ENCODE measurements at places on chromosomes 2 and 18. TPM values are rescaled to one million over a fixed set of nuclear protein-coding genes. Genes with fewer than 3 reads are reported as not detected.

DNA sequence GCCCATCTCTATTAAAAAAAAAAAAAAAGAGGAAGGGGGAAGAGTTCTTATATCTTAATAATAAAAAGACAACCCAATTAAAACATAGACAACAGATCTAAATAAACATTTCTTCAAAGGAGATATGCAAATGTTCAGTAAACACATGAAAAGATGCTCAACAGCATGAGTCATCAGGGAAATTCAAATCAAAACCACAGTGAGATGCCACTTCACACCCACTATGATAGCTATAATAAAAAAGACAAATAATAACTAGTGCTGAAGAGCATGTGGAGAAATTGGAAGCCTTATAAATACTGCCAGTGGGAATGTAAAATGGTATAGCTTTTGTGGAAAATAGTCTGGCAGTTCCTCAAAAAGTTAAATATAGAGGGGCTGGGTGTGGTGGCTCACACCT, 61.5 kb upstream of the CYP20A1 start:
- no peak for DNase-seq

Gene ATAD2B
- 8.6 TPM for total RNA-seq

Gene WDSUB1
- total RNA-seq, result 3.5 TPM

GRCh38 chr2:100673115-100673514, 110.3 kb downstream of the PDCL3 start:
- DNase-seq, result no peak

GRCh38 chr2:3952866-3953516, 249.6 kb downstream of the DCDC2C start:
- DNase-seq, result no peak

DNA sequence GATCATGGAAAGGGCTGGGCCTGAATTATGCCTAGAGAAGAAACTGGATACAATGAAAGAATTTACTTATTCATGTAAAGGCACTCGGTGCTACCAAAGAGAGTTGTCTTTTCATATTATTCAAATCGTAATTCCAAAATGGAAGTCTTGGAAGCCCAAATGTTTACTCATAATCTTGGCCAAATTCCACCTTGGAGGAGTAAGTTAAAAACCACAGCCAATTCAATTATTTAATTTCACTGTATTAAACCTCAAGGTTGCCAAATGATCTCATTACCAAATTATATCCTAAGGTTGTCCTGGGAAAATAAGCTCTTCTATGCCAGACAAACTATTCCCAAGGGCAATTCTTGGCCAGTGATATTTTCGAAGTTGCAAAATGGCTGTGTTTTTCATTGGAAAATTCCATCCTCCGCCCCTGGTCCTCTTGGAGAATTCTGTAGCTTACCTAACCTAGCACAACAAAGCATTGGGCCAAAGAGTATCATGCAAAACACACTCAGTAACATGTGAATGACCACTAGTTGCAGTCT, 11.1 kb upstream of the VPS4B start:
- no peak for DNase-seq

DNA sequence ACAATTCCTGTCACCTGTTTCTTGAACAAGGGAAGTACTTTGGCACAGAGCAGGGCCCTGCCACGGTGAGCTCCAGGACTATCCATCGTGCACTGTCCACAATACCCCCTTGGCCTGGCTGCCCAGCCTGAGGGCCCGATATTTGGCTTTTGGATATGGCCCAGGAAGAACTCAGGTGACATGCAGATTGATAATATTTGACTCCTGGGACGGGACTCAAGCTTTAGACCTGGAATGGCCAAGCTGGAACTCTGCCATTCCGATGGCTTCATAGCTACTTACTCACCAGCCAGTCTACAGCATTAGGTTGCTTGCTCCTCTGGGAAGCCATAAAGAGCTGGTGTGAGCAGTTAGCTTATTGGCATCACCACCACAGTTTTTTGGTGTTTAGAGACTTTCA, 26.6 kb downstream of the EML6 start:
- peak; percentile 50 for DNase-seq

DNA sequence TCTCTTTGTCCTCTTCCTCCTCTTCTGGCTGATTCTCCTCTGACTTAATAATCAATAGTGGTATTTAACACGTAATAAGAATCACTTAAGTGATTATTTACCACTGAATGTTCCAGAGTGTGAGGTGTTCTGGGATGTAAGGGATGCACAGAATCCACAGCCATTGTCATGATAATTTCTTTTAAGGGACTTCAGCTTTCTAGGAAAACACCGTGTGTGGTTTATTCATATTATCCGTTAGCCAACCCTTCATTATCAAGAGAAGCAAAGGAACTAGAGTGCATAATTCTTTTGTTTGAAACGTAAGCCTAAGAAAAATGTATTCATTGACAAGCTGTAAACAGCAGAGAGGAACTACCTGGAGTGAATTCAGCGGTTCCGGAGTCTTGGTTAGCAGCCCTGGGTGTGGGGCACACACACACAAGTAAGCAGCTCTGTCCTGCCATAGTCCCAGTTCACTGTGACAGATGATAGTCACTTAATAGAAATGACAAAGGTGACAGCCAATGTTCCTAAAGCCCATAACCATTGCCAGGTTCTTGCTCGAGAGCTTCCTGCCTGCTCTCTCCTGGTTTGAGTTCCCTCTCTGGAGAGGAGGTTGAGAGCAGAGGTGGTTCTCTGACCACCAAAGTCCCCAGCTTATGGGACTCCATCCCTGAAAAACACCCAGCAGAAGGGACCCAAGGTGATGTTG, 101.9 kb downstream of the ACOXL start:
- no peak for DNase-seq

Gene FBXO48
- total RNA-seq, result 0.52 TPM

Gene CNDP1
- not detected for total RNA-seq

- no peak for DNase-seq
Measured at GRCh38 chr2:134713176-134713575, 5.6 kb downstream of the TMEM163 start.

GRCh38 chr2:218374795-218375194, 7.3 kb upstream of the SLC11A1 start:
- DNase-seq, result no peak

DNA sequence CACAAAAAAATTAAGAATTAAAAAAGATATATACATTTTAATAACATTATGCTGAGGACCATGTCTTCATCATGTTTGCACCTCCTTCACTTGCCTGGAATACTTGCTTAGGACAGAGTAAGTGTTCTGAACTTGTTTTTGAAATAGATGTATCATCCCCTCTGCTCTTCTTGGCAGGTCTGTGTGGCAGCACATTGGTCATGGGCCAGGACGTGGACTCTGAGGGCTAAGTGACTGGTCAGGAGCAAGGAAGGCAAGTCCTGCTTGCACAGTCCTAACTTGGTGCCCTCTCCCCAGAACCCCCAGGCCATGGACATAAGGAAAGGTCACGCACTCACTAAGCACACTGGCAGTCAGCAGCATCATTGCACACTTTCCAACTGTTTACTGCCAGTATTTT, 95.8 kb downstream of the PTPRM start:
- no peak for DNase-seq

Gene FOXI3
- total RNA-seq, result not detected

- DNase-seq, result peak; percentile 18
Measured at GRCh38 chr18:907115-907884, 2.6 kb downstream of the ADCYAP1 start.

DNA sequence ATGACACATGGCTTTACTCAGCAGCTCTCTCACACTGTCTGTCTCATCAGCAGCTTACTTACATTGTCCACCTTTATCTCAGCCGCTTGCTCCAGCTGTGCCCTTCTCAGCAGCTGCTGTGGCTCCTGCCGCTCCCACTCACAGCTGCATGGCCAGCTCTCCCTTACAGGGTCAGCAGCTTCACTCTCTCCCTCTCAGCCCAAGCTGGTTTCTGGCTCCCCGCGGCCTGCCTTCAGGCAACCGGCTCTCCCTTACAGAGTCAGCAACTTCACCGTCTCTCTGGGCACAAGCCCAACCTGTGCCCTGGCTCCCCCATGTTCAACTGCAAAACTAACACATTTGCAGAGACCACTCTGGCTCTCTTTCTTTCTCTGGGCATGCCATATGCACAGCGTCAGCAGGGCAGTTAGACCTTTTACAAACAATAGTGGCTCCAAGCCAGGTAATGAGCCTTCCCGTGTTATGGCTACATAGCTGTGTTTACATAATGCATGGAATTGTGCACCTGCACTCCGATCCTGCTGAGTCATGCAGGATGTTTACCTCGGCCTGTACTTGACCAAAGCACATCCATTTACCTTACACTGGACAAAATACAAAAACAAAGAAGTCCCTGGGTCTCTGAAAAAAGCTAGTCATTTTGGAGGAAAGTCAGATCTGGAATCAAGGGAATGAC, 167.3 kb downstream of the DOK6 start:
- peak; percentile 75 for DNase-seq

Gene RAB6C
- not detected for total RNA-seq

Gene POTEC
- not detected for total RNA-seq

- peak; percentile 52 for DNase-seq
Measured at GRCh38 chr2:96267159-96267971, 1.3 kb downstream of the CIAO1 start.

DNA sequence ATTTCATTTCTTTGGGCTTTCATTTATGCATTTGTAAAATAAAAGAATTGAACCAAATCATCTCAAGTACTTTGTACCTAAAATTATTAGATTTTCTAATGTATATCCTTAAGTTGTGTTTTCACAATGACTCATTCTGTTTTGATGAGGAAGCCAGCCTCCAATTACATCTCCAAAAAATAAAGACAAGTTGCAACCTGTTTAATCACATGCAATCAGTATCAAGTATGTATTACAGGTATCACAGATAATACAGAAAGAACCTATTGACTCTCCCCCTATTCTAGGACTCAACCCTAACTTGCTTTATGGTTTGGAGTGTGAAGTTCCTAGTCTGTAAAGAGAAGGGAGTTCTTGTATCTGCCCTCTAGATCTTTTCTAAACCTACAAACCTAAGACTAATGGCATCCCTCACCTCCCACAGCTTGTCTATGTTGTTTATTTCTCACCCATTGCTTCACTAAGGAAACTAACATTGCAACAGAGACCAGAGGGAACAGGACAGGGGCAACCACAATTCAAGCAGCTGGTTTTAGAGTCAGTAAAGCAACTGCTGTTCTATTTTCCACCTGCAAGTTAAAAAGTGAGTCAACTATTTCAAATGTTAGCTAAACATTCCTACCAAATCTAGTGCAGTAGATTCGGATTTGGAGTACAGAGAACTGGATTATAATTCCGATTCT, 141.1 kb upstream of the ETAA1 start:
- peak; percentile 45 for DNase-seq

Gene NYAP2
- not detected for total RNA-seq

GRCh38 chr18:53819671-53820070, 404.8 kb downstream of the MBD2 start:
- DNase-seq, result no peak

- DNase-seq, result no peak
Measured at GRCh38 chr2:50004667-50005066, 850.4 kb upstream of the FSHR start.

DNA sequence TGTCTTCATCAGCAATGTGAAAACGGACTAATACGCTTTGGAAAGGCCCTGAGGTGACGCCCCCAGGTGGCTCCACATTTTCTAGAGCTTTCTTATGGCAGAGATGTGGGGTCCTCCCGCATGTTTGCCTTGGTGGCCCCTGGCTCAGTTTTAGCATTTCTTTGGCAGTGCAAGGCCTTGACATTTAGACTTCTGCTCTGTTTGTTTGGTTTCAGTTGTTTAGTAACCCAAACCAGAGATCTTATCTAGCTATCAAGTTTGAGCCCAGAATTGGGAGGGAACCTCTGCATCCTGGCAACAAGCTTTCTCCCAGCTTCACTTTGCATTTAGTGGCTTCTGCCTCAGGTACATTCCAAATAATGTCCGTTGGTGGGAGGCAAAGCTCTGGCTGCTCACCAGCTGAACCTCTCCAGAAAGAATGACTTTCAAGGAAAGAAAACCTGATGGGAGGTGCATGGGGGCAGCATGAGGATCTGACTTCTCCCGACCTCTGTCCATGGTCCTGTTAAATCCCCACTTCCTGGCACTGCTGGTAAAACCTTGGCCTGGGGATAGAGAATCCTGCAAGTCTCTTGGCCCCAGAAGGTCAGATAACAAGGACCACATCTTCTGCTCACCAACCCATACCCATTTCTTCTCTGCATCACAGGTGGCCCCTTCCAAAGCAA, 12.0 kb upstream of the MBP start:
- DNase-seq, result no peak

DNA sequence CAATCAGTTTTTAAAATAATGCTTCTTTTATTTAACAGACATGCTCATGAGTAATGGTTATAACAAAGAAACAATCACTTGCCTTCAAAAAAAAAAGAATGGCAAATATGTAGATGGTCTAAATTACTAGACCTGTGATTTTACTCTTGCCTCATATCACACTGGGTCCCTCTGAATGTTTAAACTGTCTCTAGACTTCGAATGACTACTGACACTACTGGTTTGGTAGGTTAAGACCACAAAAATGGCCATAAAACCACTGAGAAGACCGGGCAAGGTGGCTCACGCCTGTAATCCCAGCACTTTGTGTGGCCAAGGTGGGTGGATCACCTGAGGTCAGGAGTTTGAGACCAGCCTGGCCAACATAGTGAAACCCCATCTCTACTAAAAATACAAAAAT, 5.1 kb upstream of the SELENOI start:
- DNase-seq, result peak; percentile 34

GRCh38 chr2:188158337-188159100, 133.2 kb upstream of the GULP1 start:
- DNase-seq, result peak; percentile 78

DNA sequence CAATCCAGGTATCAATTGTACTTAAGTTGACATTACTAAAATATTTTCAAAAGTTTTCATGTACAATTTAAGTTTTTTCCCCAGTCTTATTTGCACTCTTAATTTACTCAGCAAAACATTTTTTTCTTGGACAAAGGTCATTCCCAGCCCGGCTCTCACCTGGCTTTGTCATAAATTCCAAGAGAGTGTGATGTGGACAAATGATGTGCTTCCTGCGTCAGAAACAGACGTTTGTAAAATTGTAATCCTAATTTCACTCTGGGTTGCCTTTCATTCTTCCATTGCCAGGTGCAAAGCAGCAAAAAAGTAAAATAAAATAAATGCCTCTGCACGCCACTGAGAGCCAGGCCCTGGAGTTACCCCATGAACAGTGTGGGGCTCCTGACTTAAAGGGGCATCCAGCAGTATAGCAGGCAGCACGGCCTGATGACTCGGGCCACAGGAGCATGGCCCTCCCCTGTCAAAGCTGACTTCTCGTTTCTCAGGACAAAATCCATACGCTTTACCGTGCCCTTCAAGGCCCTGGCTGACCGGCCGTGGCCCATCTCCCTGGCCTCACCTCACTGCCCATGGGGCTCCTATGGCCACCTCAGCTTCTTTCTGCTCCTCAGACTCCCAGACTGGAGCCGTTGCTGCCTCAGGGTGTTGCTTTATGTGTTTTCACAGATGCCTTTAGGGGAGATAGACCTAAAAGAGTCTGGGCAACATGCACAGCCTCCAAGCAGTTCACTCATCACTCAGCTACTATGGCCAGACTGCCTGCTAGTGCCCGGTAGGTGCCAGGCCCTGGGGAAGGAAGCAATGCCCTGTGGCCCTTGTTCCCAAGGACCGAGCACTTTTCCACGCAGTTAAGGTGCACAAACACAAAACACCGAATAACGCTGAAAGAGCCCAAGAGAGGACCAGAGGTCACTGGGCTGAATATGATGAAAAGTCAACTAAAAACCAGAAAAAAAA, 7.6 kb upstream of the TMEM185B start:
- DNase-seq, result peak; percentile 25

Gene MC5R
- total RNA-seq, result not detected

All from PC-3 (cell line).